ENCODE measurements at places on chromosomes 16 and 17.
A peak's percentile ranks its signal among the peaks of the same experiment; 100 is the strongest.

DNA sequence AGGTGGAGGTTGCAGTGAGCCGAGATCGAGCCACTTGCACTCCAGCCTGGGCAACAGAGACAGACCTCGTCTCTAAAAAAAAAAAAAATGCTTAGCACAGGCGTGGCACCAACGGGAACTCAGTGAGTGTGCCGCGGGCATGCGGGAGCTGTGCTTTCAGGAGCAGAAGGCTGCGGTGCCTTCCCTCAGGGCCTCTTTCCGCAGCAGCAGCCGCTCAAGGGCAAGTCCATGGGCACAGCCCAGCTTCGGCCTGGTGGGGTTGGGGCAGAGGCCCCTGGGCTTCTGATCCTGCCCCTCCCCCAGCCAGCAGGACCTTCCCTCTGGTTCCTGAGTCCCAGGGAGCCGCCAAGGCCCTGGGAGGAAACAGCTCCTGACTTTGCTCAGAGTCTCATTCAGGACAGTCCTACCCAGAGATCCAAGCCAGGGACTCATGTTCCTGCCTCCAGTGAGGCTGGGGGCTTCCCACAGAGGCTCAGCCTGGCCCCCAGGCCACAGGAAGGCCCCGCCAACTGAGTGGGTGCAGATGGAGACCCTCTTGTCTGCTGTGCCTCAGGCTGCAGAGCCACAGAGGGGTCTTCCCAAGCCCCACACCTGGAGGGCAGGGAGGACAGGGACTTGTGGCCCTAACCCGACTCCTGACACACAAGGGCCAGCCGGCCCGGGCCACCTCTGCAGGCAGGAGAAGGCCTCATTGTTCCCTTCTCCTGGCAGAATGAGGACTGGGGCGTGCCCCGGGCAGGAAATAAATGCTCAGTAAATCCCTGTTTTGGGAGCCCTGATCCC lies 3.3 kb upstream of the ZG16B start:
- DNase-seq: no peak

- no peak for DNase-seq
Observed at GRCh38 chr17:14498812-14499211, 197.9 kb downstream of the HS3ST3B1 start.

- no peak for DNase-seq
Observed at GRCh38 chr16:13401641-13402040, 500.2 kb downstream of the SHISA9 start.

DNA sequence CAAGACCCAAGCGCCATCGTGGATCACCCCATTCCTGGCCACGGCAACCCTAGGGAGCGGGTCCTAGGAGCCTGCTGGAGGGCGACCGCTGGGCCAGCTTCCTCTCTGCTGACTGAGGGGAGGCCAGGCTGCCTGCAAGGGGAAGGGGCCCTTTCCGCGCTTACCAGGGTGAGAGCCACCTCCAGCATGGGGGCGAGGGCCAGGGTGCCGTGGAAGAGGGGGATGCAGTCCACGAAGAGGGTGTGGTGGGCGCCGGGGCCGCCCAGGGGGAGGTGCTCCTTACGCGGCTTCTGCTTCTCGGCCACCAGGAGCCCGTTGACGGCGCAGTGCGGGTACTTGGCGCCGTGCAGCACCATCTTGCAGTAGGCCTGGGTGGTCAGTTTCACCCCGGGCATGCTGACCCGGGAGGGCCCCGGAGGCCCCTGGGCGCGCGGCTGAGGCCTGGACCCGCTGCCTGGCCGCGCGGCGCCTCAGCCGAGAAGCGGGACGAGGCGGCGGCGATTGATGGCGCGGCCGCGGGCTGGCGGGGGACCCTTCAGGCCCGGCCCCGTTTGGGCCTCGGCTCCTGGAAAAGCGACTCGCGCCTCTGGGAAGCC lies 345 bp downstream of the EMC8 start:
- no peak for DNase-seq

GRCh38 chr17:41663451-41664171 lies 25.1 kb upstream of the EIF1 start:
- DNase-seq: peak; percentile 91

GRCh38 chr16:52318302-52319009 lies 228.5 kb downstream of the TOX3 start:
- no peak for DNase-seq

DNA sequence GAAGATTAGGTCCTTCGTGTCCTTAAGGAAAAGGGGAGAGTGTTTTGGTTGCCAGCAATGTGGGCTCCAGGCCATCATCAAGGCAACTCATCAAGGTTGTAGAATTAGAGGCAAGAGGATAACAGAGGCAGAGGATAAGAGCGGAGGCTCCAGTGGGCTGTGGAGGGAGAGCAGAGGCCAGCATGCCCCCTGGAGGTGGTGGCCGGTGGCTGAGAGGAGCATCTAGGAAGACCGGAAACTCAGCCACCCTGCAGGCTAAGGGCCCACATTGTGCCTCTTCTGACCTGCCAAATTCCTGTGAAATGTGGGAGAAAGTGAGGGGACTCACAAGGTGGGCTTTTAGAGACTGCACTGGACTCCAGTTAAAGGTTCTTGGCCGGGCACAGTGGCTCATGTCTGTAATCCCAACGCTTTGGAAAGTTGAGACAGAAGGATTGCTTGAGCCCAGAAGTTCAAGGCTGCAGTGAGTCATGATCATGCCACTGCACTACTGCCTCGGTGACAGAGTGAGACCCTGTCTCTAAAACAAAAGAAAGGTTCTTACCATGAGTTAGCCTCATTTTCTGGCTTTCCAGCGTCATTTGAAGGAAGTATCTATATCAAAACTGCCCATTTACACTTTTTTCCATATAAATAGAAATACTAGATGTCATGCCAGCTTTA lies 62.7 kb upstream of the ADORA2B start:
- DNase-seq: no peak

GRCh38 chr16:89842471-89843408 lies 14.5 kb downstream of the SPIRE2 start:
- DNase-seq: no peak

- no peak for DNase-seq
Observed at GRCh38 chr17:83080579-83080857, 1.1 kb downstream of the METRNL start.

DNA sequence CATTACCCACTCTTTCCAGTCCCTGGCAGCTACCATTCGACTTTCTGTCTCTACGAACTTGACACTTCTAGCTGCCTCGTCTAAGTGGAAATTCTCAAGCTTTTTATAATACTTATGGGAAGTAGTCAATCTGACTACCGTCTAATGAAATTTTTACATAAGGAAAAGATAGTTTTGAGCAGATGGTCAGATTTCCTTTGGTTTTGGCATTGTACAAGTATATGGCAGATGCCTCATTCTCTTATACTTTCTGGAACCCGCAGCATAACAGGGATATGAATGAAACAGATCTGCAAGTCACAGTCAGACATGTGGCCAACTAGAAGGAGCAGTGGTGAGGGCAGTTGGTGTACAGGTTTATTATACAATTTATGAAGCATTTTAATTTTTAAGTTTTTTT lies 146.0 kb downstream of the PITPNC1 start:
- DNase-seq: no peak

- peak; percentile 15 for DNase-seq
Observed at GRCh38 chr17:49779739-49780231, 8.7 kb upstream of the KAT7 start.

DNA sequence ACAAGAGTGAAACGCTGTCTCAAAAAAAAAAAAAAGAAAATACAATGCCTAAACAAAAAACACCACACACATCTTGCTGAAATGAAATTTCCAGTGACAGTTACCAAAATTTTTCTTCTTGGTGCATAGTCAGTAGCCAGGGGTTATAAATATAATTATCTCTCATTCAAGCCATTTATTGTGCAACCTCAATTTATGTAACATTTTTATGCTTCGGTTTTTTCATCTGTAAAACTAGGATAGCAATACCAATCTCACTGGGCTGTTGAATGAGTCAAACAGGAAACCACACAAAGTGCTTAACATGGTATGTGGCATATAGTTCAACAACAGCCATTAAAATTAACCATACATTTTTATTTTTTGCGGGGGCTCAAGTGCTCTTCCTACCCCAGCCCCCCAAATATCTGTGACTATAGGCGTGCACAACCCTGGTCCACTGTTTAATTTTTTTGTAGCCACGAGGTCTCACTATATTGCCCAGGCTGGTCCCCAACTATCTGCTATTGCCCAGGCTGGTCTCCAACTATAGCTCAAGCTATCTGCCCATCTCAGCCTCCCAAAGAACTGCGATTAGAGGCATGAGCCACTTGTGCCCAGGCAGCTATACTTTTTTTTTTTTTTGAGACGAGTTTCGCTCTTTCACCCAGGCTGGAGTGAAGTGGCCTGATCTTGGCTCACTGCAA lies 2.6 kb downstream of the COG4 start:
- DNase-seq: no peak

- no peak for DNase-seq
Observed at GRCh38 chr16:70684146-70685060, 1.4 kb downstream of the MTSS2 start.

DNA sequence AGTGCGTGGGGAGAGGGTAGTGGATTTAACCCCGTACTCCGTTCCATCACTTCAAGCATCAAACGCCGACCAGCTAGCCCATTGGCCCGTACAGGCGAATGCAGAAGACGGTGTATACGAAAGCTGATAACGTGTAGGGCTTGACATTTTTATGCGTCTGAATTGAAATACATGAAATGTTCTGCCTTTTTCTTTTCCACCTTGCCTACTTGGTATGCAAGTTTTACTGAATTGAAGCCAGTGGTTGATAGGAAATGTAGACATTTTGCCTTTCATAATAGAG lies 834 bp upstream of the STAT3 start:
- DNase-seq: no peak

DNA sequence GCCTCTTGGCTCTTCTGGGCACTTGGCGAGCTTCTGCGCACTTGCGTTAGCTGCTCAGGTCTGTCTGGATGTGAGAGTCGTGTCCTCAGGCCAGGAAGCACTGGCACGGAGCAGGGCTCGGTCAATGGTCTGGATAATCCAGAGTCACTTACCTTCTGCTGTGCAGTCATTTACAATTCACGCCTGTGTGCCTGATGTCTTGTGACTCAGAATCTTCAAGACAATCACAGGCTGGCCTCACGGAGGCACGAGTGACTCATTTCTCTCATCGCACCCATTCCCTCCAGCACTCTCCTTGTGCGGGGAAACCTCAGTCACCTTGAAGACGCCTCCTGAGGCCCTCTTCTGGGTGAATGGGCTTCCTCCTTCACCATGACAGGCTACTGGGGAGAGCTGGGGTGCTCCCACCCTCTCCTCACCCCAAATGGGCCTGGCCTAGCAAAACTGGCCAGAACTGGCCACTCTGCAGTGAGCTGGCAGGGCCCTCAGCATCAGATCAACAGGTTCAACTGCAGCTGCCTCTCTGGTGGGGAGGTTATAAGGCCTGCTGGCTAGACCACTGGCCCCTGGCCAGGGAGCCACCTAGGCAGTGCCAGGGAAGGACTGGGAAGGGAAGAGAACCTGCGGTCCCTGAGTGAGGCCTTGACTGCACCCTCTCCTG lies 1.9 kb upstream of the CAPN15 start:
- peak; percentile 71 for DNase-seq

DNA sequence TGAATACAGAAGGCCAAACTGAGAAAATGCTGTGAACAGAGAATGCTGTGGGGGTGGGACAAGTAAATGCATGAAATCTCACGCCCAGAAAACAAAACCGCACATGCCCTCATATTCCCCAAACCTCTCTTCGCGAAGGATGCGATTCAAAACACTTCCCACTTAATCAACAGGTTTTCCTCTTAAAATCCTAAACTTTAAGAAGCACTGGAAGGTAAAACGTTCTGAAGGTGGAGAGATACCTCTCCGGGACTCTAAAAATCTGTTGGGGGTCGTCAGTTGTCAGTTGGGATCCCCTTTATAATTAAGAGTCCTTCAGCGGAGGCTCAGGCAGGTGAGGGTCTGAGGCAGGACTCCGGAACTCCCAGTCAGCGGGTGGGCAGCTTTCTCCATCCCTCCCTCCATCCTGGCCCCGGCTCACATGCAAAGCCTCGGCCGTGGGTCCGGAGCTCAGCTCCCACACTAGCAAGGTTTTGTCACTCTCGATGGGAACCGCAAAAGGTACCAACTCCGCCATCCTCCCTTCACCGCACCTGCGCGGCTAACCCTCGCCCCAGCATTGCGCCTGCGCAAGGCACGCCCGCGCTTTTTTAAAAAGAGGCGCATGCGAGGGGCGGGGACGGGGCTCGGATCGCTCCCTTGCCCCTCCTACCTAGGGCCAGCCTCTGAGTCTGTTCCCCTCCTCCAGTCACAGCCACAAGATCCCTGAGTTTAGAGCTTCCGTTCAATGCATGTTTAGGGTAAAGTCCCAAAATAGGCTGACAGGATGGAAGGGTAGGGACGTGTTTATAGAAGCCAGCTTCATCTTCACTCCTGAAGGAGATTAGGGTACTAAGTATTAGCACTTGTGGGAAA lies at the start of gene RDM1:
Gene RDM1 (minus strand): TSS at position 563 of the 855 bp plus-strand sequence. CDS start 46 bp downstream, at position 517.
- peak; percentile 11 for DNase-seq

GRCh38 chr17:4738136-4739121 lies 1.2 kb upstream of the ZMYND15 start:
- peak; percentile 21 for DNase-seq

DNA sequence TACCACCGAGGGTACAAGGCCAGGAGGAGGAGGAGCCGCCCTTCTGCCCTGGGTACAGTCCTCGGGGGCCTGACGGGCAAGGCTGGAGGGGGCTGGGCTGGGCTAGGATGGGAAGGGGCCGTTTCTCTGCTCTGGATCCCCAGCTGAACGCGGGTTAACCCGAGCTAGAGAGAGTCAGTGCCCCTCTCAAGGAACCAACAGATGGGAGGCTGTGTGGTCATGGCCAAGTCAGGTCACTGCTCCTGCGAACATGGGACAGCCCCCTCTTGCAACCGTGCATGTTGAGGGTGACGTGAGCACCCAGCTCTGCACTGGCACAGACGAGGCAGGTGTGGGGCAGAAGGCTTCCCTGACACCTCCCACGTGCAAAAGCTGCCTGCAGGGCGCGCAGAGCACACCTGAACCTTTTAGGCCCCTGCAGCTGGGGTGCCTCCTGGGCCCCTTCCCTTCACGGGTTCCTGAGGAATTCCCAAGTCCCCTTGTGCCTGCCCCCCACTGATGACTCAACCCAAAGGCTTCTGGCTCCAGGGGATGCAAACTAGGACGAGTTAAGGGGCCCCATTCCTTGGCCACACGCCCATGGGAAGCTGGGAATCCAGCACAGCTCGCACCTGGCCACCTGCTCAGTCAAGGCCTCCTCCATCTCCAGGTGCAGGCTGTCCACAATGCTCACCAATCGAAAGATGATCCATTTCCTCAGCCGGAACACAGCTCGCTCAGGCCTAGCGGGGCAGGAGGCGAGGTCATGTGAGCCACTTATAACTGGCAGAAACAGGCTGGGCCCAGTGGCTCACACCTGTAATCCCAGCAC lies 6.3 kb downstream of the MYBBP1A start:
- no peak for DNase-seq

- DNase-seq: no peak
Observed at GRCh38 chr17:81394377-81394920, 808 bp upstream of the BAHCC1 start.

- no peak for DNase-seq
Observed at GRCh38 chr16:13245713-13246377, 344.4 kb downstream of the SHISA9 start.

DNA sequence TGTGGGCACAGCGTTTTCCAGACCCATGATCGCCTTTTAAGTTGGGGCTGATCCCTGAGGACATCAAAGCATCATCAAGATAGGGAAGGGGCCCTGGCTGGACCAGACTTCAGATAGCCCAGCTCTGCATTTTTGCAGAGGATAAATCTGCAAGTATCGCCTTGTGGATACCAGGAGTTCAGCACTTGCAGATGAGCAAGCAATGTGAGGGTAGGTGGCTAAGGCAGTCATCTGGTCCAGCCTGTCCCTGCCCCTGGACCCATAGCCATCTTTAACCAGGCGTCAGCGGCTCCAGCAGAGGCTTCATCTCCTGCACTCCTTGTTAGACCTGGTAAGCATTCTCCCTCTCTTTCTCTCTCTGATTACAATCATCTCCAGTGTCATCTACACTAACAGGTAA lies 9.0 kb upstream of the MRPS23 start:
- DNase-seq: no peak

GRCh38 chr17:78890498-78890897 lies 12.5 kb downstream of the CEP295NL start:
- DNase-seq: no peak

Measured in keratinocyte (primary cell).